Stimulated activated CD8-positive, alpha-beta memory T cell treated with anti-CD3 and anti-CD28 coated beads, Interleukin-7, amount 100 ng/mL, for 1 hour (primary cell): ENCODE measurements at places on chromosomes 4 and X.

- no peak for DNase-seq
Measured at GRCh38 chr4:177487977-177488376, 45.7 kb upstream of the AGA start.

DNA sequence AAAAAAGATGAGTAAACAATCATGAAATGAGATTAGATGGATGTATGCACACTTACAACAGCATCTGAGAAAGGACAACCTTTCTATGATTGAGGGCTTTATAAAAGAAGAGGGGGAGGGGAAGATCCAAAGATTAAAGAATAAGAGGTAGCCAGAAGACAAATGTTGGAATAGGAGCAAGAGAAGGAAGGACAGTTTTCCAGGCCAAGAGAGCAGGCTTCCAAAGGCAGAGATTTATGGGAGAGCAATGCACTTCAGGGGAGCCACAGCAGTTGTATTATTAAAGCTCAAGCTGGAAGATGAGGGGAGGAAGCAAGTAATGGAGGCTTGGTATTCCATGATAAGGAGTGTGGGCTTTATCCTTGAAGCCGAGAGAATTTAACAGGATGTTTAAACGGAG, 110.3 kb upstream of the PTPN13 start:
- no peak for DNase-seq

- DNase-seq, result no peak
Measured at GRCh38 chrX:63675716-63676115, 109.3 kb downstream of the ARHGEF9 start.

GRCh38 chr4:118712872-118713271, 27.7 kb downstream of the METTL14 start:
- no peak for DNase-seq

- DNase-seq, result no peak
Measured at GRCh38 chr4:127747883-127748282, 17.7 kb downstream of the SLC25A31 start.

- no peak for DNase-seq
Measured at GRCh38 chr4:150253416-150253815, 175.2 kb downstream of the DCLK2 start.
